GM23248 (cell line): ENCODE measurements at places on chromosomes 7 and 10. TPM values are rescaled to one million over a fixed set of nuclear protein-coding genes. Genes with fewer than 3 reads are reported as not detected.
A peak's percentile ranks its signal among the peaks of the same experiment; 100 is the strongest.

GRCh38 chr7:1557771-1558170 is 1.8 kb upstream of the TMEM184A start:
- H3K4me3 ChIP-seq, result no peak overlapping the region
- no peak overlapping the region for H3K27ac ChIP-seq
- DNase-seq, result no peak

DNA sequence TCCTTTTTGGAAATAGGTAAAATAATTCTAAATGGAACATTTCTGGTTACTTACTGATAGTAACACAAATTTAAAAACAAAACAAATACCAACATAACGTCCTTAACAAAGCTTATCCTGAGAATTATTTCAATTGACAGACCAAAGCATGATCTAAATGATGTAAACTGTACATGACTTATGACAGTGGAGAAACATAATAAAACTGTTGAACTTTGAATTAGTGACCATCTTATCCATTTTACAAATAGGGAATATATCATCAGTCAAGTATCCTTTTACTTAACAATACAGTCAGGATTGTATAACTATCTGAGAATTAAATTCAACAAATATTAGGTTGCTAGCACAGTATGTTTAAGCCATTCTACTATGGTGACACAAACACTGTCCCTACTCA is 2.4 kb downstream of the IPMK start:
- no peaks in the 10 kb centered on the region for H3K36me3 ChIP-seq
- no peak overlapping the region for H3K27ac ChIP-seq
- peaks cover 16% of the 10 kb centered on the region; the same call in 1 of the 2 replicates for H3K4me1 ChIP-seq
- H3K27me3 ChIP-seq, result no peaks in the 10 kb centered on the region

GRCh38 chr7:75966190-75966961 is 28.0 kb downstream of the TMEM120A start:
- peak overlapping the region; percentile 24; the same call in 1 of the 2 replicates for H3K4me3 ChIP-seq
- H3K27ac ChIP-seq, result peak overlapping the region; percentile 45
- no peaks in the 10 kb centered on the region for H3K27me3 ChIP-seq
- peaks cover 24% of the 10 kb centered on the region for H3K4me1 ChIP-seq

DNA sequence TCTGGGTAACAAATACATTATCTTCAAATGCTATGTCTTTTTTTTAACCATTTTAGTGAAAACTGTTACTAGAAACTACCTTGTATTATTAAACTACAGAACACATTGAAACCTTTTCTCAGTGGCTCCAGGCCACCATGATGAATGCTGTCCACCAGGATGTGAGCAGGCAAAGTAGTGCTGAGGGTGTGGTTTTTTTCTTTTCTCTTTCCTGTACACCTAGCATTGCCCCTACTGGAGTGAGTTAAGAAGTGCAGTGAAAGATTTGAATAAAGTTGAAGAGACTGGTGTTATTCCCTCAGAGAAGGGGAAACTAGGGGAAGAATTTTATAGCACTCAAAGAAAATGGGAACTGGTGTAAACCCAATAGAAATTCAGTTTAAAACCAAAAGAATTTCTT is 120.0 kb upstream of the SAMD8 start:
- H3K27ac ChIP-seq, result no peak overlapping the region
- H3K4me3 ChIP-seq, result no peak overlapping the region
- H3K36me3 ChIP-seq, result no peaks in the 10 kb centered on the region

DNA sequence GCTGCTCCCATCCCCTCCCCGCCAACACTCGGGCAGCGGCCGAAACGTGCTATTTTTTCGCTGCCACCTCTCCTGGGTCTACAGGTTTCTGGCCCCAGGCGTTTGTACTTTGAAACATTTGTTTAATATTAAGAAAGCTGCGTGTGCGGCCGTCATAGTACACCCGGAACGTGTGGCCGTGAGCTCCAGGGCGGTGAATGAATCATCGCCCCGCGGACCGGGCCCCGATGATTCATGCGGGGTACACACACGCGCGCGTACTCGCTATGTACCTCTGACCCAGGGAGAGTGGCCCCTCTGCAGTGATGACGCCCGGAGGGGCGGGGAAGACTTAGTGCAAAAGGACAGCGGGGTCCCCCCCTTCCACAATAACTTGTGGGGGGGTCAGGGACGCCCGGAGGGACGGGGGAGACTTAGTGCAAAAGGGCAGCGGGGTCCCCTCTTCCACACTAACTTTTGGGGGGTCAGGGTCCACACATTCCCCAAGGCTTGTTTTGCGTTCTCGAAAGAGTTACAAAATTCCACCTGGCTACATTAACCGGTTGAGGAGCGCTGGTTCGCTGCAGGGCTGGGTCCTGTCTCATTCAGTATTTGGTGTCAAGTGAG is 56.5 kb upstream of the PCGF5 start:
- DNase-seq, result peak; percentile 96
- peak overlapping the region; percentile 89 for H3K27ac ChIP-seq
- H3K27me3 ChIP-seq, result no peaks in the 10 kb centered on the region
- H3K4me3 ChIP-seq, result peak overlapping the region; percentile 82

- DNase-seq, result no peak
- H3K36me3 ChIP-seq, result no peaks in the 10 kb centered on the region
- H3K4me1 ChIP-seq, result no peaks in the 10 kb centered on the region
- no peak overlapping the region for H3K4me3 ChIP-seq
- no peak overlapping the region for H3K27ac ChIP-seq
- H3K27me3 ChIP-seq, result no peaks in the 10 kb centered on the region
Observed at GRCh38 chr10:105509517-105509916, 868.4 kb downstream of the SORCS3 start.

- H3K27ac ChIP-seq, result no peak overlapping the region
- no peaks in the 10 kb centered on the region for H3K36me3 ChIP-seq
- no peaks in the 10 kb centered on the region for H3K27me3 ChIP-seq
Observed at GRCh38 chr10:82492647-82493046, 617.7 kb downstream of the NRG3 start.

- DNase-seq, result no peak
- H3K27ac ChIP-seq, result no peak overlapping the region
- H3K27me3 ChIP-seq, result no peaks in the 10 kb centered on the region
- peaks cover 9% of the 10 kb centered on the region; the same call in 1 of the 2 replicates for H3K36me3 ChIP-seq
- peaks cover 9% of the 10 kb centered on the region for H3K4me1 ChIP-seq
Observed at GRCh38 chr7:75953931-75954330, 39.0 kb downstream of the POR start.

DNA sequence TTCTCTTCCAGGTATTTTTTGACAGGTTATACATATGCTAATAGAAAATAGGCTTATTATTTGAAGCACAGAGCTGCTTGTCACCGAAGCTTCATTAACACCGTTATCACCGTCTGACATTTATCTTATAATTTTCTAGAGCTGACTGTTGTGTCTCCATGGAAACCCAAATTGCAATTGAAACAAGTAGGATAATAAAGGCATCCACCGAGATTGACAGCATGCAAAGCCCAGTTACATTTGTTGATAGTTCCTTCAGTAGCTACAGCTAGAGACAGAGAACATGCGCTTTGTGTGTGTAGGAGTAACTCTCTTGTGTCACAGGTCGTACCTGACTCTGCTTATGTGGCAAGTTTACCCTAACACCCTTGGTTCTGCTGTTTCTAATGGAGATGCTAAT is 135.6 kb downstream of the CELF2 start:
- no peak overlapping the region for H3K27ac ChIP-seq
- no peaks in the 10 kb centered on the region for H3K36me3 ChIP-seq
- H3K4me3 ChIP-seq, result no peak overlapping the region
- no peaks in the 10 kb centered on the region for H3K27me3 ChIP-seq
- no peak for DNase-seq

The GBX1 gene
- not detected in 2 replicates for total RNA-seq

The CD36 gene
- 1.3 TPM in 1 of 2 replicates, not detected in the other for total RNA-seq

The PHYHIPL gene
- not detected in 2 replicates for total RNA-seq

The TMEM225B gene
- total RNA-seq, result not detected in 2 replicates
